ENCODE measurements at places on chromosomes 4 and X.

DNA sequence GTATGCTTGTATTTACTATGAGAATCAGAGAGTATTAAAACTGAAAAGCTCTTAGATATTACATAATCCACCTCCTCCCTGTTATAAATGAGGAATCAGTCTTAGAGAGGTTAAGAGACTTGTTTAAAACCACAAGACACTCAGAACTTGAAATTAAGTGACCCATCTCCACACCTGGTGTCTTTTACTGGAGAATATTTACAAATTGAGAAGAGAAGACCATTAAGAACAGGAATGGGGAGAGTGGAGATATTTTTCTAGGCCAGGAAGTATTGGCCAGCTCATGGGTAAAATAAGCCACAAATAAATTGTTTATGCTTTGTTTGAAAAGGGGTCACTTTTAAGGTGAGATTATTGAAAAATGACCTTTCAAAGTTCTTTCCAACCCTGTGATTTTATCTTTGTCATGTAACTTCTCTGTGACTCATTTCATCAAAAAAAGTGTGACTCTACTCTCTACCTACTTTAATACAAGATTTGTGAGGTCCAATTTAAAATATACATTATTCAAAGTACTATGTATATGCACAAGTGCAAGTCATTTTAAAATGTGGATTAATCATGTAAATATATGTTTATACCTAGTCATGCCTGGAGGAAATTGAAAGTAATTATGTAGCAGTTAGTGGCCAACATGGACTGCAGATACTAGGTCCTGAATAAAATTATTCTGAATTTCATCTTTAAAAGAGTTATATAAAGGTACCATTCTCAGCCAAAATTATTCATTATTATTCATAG, 15.9 kb upstream of the COX7B2 start:
- DNase-seq, result no peak

GRCh38 chr4:106762666-106763443, 273.3 kb downstream of the DKK2 start:
- no peak for DNase-seq

DNA sequence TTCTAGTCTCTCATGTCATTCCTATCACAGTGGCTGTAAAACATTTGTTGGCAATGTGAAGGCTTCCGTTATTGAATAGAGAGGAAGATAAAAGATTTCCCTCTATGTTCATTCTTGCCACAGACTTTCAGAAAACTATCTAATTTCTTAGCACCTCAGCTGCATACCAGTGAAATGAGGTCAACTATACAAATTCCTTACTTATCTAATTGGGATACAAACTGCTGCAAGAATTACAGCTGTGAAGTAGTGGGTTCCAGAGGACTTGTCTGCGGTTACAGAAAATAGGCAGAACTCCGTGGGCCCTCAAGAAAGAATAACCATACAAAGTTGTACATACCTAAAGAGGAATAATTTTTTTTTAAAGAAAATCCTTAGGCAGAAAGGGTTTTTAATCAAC, 175.8 kb downstream of the PPP1R2C start:
- DNase-seq, result no peak

DNA sequence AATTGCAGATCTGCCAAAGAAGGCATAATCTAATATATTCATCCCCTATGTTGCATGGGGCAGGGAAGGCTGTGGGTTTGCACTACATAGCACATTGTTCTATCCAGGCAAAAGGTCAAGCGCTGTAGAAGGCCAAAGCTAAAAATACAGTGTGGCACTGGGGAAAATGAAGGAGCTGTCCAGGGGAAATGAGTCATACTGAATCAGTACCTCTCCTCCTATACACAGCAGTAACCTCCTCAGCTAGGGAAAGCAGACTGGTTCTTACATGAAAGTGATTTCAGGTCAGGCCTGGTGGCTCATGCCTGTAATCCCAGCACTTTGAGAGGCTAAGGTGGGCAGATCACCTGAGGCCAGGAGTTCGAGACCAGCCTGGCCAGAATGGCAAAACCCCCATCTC, 31.0 kb upstream of the SLC25A4 start:
- peak; percentile 8 for DNase-seq

DNA sequence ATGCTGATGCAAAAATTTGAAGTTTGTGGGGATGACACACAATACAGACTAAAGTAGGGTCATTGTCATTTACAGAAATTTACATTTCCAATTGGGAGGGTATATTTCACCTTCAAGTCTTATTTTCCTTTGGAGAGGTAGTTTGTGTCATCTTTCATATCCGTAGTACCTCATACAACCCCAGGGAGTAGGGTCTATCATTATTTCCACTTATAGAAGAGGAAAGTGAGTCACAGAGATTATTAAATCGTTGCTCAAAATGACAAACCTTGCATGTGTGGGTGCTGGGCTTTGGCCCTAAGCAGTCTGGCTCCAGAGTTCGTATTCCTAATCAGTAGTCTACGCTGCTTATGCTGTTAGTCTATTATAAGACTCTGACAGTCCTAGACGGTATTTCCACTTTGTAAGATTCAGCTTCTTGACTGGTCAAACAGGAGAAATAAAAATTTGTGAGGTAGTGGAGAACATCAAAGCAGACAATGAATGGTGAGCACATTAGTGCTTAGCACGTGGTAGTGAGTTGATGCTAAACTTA, 516.5 kb downstream of the PCDH7 start:
- DNase-seq, result no peak

DNA sequence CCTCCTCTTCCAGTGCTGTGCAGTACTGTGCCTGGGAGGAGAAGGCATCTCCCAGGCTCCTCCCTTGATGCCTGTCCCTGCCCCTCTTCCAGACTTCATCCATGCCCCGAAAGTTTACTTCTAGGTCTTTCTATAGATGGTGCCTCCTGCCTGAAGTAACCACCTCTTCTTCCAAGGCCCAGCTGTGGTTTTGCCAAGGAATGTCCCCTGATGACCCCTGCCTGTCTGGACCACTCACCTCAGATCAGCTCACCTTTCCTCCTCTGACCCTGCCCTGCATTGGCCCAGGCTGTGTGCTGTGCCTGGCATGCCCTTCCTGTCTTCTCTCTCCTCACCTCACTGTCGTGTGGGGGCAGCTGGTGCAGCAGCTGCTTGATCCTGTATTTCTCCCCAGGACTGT, 6.8 kb downstream of the PRICKLE3 start:
- no peak for DNase-seq

DNA sequence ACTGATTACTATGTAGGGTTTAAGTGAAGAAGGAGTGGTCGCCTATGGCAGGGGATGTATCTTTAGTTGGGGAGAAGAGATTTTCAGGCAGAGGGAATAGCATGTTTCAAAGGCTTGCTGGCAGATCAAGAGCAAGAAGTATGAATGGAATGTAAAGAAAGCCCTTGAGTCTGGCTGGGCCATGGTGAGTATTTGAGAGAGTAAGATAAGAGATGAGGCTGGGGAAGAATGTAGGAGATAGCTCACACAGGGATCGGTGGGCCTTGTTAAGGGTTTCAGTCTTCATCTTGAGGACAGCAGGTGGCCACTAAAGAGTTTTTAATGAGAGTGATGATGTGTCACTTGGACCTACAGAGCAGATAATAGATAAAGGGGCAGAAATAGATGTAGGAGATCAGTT, 319.1 kb upstream of the RPS6KA3 start:
- DNase-seq, result no peak

- DNase-seq, result no peak
Observed at GRCh38 chr4:73730292-73730691, 10.1 kb upstream of the CXCL8 start.

- no peak for DNase-seq
Observed at GRCh38 chrX:39140581-39140980, 339.3 kb downstream of the MID1IP1 start.

DNA sequence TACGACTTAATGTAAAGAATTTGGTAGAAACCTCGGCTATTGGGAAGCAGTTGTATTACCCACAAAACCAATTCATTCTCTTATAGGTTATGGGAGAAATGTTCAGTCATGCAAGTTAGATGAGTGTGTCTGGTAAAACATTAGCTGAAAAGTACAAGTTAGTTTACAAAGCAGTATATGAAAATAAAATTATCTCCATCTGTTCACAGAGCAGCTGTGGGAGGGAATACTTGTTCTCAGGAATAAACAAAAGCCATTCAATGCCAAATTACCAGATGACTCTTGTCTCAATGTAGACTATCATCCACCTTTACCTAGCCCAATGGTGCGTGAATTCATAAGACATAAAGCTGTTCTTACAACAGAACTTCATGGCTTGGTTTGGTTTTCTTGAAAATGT, 28.6 kb downstream of the STAP1 start:
- no peak for DNase-seq

GRCh38 chr4:14177987-14178386, 550.5 kb upstream of the BOD1L1 start:
- no peak for DNase-seq

DNA sequence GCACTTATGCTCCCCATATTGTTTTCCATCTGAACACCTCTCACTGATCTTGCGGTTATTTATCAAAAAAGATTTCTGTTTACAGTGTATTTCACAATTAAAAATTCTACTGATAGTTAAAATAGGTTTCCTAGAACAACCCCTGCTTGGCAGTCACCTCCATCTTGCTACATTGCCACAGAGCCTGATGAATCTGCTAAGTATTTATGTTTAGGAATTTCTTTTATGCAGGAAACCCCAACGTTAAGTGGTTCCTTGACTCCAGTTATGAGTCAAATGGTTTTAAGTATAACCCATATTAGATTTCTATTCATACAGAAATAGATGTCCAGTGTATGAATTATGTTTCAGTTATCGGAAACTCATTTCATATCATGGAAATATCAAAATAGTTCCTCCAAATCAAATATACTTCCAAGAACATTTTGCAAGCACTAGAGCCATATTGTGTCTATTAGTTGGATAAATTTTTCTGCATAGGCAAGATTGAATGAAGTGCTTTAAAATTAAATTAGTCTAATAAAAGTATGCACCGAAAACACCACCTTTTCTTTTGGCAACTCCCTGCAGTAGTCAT, 20.6 kb downstream of the GALNT7 start:
- no peak for DNase-seq

GRCh38 chrX:39677978-39678791, 419.6 kb downstream of the BCOR start:
- DNase-seq, result no peak

GRCh38 chr4:79982601-79983322, 90.3 kb downstream of the ANTXR2 start:
- DNase-seq, result no peak

GRCh38 chr4:110041735-110042134, 129.1 kb downstream of the EGF start:
- peak; percentile 36 for DNase-seq

DNA sequence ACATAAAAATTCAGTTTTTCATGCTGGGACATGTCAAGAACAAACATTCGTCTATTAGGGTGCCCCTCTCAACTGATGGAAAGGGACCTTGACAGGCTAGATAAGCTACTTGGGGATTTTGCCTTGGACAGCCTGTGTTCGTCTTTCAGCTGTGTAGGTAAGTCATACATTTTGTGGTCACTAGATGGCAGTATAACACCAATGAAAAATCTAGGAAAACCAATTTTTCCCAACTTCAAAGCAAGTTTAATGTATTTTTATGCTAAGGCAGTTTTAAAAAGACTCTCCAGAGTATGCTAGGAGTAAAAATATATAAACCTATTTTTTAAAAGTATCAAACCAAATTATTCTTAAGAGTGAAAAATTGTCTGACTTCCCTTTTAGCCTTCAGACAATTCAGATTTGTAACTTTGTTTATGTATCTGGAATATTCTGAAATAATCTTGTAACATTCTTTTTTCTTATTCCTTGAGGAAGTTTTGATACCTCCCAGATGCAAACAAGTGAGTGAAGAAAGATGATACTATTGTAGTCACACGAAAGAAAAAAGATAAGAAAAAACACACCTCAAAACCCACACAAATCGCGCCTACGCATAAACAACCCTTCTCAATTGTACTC, 158.3 kb downstream of the CPE start:
- DNase-seq, result no peak

DNA sequence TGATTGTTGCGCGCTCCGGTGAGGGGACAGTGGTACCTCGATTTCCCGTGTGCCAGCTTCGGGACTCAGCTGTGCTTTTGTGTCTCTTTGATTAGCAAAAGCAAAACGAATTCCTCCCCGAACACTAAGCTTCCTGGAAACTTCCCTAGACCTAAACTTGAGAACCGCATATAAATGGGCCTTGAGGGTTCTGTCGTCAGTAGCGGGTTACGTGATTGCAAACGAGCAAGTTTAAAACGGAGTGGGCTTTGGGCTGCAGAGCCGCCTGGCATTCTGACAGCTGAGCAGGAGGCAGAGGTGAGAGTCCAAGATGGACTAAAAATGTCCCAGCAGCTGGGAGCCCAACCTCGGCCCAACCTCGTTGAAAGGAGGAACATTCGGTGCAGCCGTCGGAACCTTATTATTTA, 1.2 kb upstream of the TAPT1 start:
- no peak for DNase-seq

- DNase-seq, result no peak
Observed at GRCh38 chr4:38268837-38269236, 308.6 kb downstream of the PTTG2 start.

DNA sequence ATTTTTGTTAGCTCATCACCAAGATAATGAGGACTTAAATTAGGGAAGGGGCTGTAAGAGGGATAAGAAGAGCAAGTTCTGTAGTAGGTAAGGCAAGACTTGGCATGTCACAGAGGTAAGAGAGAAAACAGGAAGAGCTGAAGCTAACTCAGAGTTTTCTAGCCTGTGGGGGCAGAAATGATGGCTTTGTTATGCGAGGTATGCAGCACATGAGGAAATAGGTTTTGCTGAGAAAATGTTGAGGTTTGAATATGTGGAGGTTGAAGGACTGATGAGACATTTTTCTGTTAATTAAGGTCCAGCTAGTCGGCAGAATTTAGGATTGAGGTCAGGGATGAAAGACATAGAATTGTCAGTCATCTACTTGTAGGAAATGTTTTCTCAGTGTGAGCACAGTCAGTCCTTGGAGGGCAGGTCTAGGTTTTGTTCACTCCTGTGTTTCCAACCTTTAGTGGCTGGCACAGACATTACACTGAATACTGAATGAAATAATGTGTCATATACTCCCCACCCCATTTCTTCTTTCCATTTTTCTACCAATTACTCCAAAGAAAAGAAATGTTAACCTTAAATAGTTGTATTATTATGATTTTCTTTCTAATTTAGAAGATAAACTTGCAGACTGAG, 154.0 kb upstream of the AADAT start:
- DNase-seq, result no peak

- DNase-seq, result no peak
Observed at GRCh38 chr4:1087371-1087770, 26.0 kb downstream of the RNF212 start.

DNA sequence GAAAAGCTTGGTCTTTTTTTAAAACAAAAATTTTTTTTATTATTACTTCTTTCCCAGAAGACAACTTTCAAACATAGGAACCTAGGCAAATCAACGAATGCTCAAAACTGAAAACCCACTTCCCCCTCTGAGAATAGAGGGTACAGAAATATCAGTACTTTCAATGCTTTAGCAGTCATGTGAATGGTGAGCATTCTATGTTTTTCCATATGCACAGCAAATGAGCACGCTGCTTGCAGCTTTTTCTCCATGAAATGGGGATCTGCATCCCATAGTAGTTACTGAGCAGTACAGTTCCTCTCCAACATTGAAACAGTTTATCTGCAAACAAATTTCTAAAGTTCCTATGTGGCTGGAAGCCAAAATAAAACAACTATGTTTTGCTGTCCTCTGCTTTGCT, 108.4 kb upstream of the BMP2K start:
- no peak for DNase-seq

Data from NCI-H2227 treated with DMSO at 0.1 percent for 48 hours (cell line).